ENCODE measurements at places on chromosomes 3 and 15.

DNA sequence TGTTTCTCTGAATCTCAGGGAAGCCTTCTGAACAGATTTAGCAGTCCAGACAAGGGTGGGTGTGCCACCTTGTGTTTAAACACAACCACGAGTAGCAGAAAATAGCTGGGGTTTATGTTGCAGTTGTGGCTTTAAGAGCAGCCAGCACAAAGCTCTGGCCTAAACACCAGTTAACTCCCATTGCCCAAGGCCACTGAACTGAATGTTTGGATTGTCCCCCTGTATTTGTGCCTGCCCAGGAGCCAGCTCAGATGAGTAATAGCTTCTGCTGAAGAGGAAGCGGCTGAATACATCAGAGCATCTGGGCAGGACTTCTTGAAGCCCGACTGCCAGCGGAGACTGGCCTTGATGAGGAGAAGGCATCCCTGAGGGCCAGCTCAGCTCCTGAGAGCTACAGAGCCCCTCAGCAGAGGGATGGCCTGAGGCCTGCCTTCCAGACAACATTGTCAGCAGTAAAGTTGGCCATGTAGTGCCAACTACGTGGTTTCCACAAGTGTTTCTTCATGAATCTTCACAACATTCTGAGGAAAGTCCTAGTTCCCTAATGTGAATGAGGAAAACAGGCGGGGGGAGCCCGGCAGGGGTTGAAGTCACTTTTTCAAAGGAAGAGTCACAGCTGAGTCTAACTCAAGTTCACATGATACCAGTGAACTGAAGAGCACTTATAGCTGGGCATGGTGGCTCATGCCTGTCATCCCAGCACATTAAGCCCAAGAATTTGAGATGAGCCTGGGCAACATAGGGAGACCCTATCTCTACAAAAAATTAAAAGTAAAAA, 65.8 kb upstream of the ZBTB38 start:
- peak; percentile 62 for DNase-seq

- no peak for DNase-seq
These were observed 78.6 kb upstream of the PFN2 start for GRCh38 chr3:150049317-150049716.

GRCh38 chr3:59381282-59381681, 331.5 kb upstream of the CFAP20DC start:
- no peak for DNase-seq

DNA sequence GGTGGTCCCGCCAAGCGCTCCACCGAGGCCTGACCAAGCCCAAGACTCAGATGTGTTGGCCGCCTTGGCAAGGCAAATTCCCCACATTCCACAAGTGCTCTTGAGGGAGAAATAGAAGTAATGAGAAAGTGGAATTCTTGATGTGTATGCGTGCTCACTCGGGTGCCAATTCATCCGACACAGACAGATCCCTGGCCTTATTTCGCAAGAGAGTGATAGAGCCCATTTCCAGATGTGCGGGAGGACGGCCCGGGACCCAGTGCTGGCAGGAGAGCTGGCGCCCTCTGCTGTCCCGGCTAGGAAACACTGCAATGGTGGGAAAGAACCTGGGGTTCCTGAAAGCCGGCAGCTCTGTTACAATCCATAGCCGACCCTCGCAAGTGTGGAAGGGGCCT, 76.0 kb downstream of the HMG20A start:
- peak; percentile 93 for DNase-seq

DNA sequence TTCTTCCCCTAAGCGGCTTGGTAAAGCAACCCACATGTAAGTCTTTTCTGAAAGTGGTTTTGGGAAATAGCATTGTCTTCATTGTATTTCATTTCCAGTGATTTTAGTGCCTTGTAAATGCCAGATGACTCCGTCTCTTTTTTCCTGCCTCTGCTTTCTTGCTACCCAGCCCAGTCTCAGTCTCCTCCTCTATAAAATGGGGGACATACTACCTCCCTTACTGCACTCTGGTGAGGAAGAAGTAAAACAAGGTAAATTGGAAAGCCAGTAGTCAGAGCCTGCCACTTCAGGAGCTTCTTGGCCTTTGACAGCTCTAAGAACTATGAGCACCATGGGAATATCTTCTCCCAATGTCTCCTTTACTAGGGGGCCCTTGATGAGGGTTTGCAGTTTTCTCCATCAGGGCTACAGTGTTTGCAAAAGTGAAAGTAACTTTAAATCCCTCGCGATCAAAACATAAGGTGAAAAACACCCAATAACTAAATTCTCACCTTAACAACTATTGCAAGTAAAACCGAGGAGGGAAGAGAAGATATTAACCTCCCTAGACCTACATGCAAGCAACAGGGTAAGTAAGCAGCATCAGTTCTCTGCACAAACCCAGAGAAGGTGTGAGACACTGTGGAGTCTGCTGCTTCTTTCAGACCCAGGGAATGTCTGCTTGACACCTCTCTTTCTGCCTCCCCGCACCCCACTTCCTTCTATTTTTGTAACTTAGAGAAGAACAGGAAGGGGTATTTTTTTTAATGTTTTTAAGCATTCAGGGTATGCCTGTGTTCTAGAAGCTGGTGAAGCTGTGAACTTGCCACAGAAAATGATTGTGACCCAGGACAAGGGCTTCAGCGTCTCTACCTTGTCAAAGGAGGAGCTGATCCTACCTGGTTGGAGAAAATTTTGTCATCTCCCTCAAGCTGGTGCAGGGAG, 159.1 kb upstream of the EOMES start:
- no peak for DNase-seq

GRCh38 chr15:94912760-94913159, 681.4 kb downstream of the MCTP2 start:
- no peak for DNase-seq

- no peak for DNase-seq
These were observed 230.8 kb downstream of the FEZF2 start for GRCh38 chr3:62142331-62143085.

DNA sequence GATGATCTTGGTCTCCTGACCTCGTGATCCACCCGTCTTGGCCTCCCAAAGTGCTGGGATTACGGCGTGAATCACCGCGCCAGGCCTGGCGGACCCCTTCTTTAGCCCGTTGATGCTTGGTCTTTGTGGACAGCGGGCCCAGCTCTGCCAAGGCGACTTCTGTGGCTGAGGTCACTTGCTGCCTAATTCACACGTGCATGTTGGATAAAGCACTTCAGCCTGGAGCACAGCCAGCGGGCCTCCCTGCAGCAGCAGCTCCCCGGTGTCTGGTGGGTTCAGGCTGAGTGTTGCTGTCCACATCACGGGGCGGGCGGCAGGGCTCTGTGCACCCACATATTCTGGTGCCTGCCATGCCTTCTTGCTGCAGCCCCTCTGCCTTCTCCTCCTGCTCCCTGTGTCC, 88.4 kb downstream of the DGKG start:
- DNase-seq = no peak

DNA sequence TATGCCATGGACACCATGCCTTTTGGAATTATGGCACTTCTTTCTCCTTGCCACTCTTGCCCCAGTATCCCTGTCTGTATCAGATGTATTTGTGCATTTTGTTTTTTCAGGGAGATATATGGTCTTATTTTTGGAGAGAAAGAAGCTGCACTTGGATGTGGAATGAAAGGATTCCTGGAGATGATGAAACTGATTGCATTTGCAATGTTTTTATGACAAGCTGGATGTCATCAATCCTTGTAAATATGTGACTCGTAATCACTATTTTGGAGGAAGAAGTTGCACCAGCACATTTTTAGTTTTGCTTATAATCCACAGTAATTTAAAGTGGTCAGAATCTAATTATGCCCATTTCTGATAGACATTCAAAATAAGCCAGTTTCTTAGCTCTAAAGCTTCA, 165.0 kb downstream of the NR1D2 start:
- peak; percentile 21 for DNase-seq

DNA sequence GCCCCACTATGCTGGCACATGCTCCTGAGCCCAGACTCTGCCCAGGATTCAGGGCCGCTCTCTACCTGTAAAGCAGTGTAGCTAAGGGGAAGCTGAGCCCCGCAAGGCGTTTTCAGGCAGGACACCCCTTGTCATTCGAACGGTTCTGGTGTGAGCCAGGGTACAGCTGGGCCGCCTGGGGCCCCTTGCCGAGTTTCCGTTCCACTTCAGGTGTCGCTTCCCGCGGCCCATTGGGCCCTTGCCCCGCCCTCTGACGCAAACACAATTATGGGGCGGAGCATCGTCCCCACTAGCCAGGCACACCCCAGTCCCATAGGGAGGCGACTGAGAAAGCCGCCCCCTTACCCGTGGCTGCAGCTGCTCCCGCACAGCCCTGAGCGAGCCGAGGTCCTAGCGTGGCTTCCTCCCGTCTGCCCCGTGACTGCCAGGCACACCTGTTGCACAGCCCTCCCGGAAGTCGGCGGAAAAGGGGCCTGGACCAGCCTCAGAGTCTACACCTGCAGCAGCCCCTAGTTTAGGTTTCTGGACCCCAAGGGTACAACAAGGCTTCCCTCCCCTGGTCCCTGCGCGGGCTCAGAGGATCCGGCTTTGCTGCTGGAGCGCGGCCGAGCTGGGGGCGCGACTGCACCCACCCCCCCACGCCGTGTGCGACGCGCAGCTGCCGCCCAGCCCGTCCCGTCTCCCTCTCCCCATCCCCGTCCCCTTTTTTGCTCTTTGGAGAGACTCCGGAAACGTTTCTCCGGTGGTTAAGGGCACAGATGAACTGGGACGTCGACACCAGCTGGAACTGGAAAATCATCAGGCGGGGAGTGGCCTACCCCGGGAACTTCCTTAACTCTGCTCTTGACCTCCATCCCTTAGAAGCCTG, at the start of gene PLSCR2:
PLSCR2 (minus strand) TSS at position 412 of the 868 bp plus-strand sequence. CDS start 9,657 bp downstream, outside the sequence.
- DNase-seq = no peak

- DNase-seq = peak; percentile 33
These were observed 81.4 kb upstream of the CFAP20DC start for GRCh38 chr3:59131016-59131766.

GRCh38 chr3:122677216-122677615, 3.4 kb upstream of the PARP14 start:
- DNase-seq = no peak

- peak; percentile 81 for DNase-seq
These were observed 50.7 kb downstream of the CLDN11 start for GRCh38 chr3:170469151-170470062.

DNA sequence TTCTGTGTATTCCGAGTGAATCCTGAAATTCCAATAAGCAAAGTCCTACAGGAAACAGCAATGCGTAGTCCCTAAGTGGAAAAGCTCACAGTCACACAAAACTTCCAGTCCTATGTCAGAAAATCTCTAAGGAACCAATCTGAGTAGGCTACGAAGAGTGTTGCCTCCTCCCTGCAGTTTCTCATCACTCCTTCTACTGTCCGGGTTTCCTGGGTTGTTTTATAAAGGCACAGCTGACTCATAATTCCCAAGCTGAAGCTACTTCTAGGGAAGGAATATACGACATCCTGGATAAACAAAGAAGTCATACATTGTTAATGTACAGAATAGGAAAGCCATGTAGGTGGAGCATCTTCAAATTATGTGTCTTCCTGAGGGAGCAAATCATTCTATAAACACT, 65.7 kb upstream of the RGMA start:
- DNase-seq = no peak

GRCh38 chr3:129348734-129349133, 70.1 kb downstream of the HMCES start:
- DNase-seq = no peak

GRCh38 chr3:13023235-13023970, 49.8 kb downstream of the IQSEC1 start:
- DNase-seq = no peak

- peak; percentile 2 for DNase-seq
These were observed 5.1 kb upstream of the KLHL6 start for GRCh38 chr3:183560607-183561006.

DNA sequence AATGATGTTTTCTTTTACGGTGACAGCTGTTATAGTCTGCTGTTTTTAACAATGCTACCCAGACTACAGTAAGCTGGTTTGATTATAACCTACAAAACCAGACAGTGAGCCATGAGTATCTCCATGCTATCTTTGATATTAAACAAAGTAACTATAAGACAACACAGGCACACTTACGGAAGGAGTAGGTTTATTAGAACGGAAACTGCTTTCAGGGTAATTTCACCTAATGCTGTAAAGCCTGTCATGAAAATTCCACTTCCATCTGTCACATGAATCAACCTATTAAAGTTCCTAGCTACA, 33.0 kb downstream of the VPS13C start:
- no peak for DNase-seq

DNA sequence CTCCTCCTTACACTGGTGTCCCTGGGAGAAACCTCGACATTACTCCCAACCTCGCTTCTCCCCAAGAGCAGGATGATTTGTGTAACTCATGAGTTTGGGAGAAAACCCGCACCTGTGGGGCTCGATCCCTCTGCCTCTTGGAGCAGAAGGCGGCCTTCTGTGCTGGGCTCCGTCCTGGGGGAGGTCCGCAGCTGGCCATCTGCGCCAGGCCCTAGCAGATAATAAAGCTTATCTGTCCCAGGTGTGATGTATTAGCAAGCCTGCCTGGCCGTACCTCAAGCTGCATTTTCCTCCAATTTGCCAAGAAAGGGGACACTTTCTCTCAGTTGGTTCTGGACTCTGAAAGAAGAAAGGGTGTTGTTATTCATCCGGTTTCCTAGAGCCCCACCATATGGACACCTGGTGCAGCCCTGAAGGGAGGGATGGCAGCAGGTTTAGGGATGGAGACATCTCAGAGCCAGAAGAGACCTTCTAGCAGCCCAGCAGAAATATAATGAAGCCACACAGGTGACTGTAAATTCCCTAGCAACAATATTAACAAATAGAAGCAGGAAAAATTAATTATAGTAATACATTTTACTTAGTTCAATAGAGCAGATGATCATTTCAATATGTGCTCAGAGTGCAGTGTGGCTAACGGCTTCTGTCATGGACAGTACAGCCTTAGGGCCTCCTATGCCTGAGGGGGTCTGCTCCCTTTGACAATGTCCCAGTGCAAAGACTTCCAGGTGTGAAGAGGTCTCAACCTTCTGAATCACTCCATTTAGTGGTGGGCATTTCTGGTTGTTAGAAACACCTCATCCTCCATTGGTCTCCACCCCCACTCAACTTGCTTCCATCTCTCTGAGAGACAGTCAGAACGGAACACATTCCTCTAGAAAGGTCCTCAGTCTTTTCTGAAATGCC, 94.8 kb downstream of the CPN2 start:
- no peak for DNase-seq

DNA sequence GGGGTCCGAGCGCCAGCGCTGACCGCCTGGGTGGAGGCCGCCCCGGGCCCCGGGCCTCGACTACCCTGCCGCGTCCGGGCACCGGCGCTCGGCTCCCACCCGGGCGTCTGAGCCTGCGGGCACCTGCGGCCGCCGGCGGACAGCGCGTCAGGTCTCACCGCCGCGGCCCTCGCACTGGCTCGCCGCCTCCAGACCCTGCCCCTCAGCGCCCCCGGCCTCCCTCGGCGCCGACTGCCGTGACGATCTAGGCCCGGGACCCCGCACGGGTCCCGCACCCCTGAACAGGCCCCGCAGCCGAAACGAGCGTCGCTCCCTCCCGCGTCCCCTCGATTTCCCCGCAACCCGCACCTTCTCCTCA, 297 bp downstream of the PRC1 start:
- no peak for DNase-seq
